ENCODE measurements at places on chromosomes 7 and 10. TPM values are rescaled to one million over a fixed set of nuclear protein-coding genes. Genes with fewer than 3 reads are reported as not detected.
A peak's percentile ranks its signal among the peaks of the same experiment; 100 is the strongest.

DNA sequence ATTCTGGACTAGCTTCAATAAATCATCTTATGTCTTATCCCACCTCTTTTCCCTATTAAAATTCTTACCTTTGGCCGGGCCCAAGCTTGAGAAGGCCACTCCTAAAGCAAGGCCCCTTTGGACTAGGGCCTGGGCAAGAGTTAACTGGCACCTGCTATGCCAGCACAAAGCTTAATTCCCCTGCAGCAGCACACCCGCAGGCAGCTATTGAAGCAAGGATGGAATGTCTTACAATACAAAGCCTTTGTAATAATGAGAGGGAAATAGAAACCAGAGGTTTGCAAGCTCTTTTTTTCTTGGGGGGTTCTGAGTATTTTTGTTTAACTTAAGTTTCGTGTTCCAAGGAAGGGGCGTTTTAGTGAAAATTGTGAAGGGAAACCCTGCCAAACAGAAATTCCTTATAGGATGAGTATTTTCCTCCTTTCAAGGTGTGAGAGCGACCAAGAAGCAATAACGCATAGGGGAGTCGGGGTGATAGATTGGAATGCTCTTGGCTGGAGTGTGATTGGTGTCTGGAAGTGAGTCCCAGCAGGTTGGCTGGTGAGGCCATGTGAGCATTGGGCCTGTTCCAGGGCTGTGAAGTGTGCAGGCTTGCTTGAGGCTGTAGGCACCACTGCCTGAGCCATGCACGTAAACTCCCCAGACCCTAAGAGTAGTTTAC, 148.5 kb downstream of the KIAA1217 start:
- DNase-seq, result no peak

- DNase-seq, result peak; percentile 59
These were observed 11.2 kb upstream of the THSD7A start for GRCh38 chr7:11843113-11843765.

GRCh38 chr7:95011995-95012394, 104.6 kb downstream of the PPP1R9A start:
- no peak for DNase-seq

GRCh38 chr10:11757454-11757820, 15.3 kb downstream of the ECHDC3 start:
- DNase-seq, result peak; percentile 35

DNA sequence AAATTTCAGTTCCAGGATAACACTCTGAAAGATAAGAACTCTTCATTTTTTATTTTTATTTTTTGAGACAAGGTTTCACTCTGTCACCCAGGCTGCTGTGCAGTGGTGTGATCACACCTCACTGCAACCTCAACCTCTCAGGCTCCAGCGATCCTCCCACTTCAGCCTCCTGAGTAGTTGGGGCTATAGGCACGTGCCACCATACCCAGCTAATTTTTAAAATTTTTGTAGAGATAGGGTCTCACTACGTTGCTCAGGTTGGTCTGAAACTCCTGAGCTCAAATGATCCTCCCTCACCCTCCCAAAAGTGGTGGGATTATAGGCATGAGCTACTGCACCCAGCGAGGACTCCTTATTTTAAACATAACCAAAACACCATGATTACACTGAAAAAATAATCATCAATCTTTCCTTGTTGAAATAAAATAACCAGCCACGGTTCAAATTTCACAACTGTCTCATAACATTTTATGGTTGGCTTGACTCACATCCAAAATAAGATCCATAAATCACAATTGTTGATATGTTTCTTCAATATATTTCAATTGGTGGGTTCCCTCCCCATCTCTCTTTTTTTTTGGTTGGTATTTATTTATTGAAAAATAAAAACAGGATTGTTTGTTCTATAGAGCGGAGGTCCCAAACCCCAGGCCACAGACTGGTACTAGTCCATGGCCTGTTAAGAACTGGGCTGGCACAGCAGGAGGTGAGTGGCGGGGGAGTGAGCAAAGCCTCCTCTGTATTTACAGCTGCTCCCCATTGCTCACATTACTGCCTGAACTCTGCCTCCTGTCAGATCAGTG, 60.1 kb upstream of the FAM171A1 start:
- DNase-seq, result no peak

DNA sequence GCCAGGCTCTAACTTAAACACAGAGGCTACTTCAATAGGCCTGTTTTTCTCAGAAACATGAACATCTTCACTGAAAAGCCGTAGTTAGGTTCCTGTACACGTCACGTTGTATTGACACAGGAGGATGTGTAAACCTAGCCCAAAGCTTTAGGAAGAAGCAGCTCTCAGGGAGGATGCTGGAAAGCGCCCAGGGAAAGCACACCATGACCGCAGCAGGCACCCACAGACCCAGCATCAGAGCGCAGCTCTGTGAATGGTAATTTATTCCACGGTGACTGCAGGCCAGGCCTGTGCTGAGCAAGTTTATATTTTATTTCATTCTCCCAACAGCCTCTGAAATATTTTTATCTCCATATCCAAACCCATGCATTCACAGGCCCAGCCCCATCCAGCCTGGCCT, 51.1 kb downstream of the ASB13 start:
- DNase-seq, result no peak

GRCh38 chr10:3046981-3047547, 20.3 kb upstream of the PFKP start:
- no peak for DNase-seq

DNA sequence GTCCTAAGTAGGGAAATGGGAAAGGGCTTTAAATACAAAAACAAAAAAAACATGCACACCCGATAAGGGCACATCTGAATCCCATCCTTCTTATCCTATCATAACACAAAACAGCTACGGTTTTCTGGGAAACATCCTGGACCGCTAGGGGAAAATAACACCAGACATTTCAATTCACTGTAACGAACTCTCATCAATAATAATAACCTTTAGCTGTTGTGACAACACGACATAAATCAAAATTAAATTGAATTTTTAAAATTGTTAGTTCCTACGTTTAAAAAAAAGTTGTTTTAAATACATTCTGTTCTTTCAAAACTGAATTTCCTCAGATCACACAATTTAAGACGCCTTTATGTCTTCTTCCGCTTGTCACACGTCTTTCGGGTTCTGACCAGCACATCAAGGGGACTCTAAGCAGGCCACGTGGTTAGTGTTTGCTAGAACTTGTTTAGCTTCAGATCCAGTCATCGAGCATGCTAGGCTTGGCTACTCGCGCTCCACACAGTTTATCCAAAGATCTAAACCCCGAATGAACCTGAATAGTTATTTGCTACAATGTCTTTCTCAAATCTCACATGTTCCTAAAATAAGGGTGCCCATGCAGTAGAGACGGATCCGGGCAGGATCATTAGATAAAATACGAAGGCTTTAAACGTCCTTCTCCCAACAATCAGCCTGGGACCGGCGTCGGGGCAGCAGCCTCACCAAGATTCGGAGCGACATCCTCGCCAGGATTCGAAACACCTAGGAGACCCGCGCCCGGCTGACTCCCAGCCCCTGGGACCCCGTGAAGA, 839 bp downstream of the IKZF5 start:
- DNase-seq, result peak; percentile 17

GRCh38 chr10:126397640-126398382, 9.5 kb upstream of the ADAM12 start:
- peak; percentile 96 for DNase-seq

GRCh38 chr10:69446650-69447151, 4.6 kb upstream of the TSPAN15 start:
- DNase-seq, result peak; percentile 79

DNA sequence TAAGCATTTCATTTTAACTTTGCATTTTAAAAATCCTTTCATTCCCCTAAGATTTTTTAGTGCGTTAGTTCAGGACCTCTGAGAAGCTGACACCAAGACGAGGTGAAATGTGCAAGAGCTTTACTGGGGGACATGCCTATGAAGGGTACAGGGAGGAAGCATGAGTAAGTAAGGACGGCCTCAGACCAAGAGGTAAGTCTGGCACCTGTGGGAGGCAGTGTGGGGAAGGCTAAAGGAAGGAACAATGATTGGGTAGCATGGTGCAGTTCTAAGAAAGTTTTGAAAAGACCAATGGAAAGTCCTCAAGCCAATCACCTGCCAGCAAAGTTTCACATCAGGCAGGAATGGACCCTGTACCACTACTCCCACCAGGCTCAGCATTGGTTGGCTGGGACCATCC, 369.2 kb downstream of the GFRA1 start:
- DNase-seq, result no peak

DNA sequence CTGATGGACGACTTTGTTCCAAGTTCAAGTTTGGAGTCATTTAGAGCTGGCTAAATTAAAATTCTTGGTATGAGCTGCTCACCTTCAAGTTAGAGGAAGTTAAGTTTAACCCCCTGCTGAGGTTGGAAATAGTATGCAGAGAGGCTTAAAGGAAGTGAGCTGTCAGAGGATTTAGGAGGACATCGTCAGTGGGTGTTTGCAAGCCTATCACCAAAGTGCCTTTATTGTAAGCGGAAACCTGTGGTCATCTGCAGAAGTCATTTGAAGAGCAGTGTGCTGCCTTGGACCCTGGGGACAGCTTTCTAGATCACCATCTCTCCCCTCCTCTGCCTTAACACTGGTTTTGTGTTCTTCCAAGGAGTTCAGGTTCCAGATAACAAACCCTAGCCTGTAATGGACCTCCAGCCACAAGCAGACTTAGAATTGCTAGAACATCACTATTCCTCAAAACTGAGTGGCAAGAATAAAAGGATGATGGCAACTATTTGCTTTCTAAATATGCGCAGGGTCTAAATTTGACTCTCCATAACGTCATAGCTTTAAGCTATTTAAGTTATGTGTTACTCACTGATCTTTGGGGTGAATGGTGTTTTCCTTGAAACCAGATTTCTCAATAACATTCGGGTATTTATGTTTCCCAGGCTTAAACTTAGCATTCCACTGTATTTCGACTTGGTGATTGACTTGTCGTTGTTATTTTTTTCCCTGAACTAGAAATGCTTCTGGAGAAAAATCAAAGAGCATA, 93.4 kb downstream of the SLC39A12 start:
- DNase-seq, result peak; percentile 75

DNA sequence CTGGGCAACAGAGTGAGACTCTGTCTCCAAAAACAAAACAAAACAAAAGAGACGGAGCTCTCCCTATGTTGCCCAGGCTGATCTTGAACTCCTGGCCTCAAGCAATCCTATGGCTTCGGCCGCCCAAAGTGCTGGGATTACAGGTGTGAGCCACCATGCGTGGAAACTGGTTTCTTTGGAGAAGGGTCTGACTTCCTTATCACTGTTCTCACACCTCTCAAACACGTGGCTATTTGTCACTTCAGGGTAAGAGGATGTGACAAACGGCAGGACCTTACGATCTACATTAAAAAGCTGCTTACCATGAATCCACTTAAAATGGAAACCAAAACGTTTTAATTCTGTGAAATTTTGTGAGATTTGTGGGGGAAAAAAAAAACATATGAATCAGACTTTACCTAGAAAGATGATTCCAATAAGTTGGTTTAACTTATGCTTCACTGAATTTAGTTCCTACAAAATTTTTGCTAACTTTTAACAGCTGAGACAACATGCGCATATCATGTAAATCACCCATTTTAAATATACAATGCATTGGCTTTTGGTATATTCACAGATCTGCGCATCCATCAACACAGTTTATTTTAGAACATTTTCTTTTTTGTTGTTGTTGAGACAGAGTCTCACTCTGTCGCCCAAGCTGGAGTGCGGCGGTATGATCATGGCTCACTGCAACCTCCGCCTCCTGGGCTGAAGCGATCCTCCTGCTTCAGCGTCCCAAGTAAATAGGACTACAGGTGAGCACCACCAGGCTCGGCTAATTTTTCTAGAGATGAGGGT, 18.7 kb upstream of the FOXK1 start:
- no peak for DNase-seq

- DNase-seq, result peak; percentile 16
These were observed 610 bp downstream of the AVPI1 start for GRCh38 chr10:97686301-97686961.

DNA sequence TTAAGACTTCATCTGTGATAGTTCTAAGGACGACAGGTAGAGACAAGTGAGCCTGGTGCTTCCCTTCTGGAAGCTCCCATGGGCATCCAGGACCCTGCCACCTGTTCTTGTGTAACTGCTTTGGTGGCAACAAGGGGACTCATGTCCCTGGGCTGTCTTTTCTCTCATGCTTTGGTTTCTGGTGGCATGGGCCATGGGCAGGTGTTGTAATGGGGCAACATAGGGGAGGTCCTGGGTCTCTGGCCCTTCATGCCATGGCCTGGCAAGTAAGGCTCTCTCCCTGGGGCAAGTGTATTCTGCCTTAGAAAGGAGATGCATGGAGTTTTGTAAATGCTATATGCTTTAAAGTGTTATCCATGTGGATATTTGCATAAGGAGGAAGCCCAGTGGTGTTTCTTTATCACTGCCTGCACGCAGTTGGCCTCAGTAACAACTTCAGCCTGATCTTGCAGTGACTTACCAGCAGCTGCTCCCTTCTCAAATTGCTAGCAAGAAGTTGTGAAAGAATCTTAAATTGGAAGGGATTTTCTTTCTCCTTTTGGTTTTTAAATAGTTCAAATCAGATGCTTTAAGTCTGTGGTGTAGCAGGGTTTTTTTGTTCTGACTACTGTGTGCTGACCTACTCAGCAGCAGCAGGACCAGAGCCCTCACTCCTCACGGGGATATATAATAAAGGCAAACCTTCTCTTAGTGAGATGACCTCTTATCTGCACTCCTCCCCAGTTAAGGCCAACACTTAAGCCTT, 39.9 kb downstream of the OGDH start:
- DNase-seq, result no peak

- no peak for DNase-seq
These were observed 1.4 kb downstream of the APBB1IP start for GRCh38 chr10:26439406-26440087.

DNA sequence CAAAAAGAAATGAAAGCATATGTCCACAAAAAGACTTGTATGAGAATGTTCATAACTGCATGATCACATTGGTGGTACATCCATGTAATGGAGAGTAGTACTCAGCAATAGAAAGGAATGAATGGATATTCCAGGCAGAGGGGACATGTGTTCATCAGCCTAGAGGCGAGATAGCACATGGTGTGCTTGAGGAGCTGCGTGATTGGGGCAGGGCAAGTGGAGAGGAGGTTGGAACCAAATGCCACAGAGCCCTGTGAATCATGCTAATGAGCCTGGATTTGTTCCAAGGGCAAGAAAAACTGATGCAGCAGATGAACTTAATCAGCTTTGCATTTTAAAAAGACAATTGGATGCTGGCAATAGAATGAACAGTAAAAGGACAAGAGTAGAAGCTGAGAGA, 73.3 kb downstream of the C10orf90 start:
- DNase-seq, result no peak

The AKR1B15 gene
- total RNA-seq, result not detected

The HOXA1 gene
- total RNA-seq, result not detected

The POU6F2 gene
- total RNA-seq, result not detected

The TRIM50 gene
- not detected for total RNA-seq

The AKR1C4 gene
- total RNA-seq, result not detected

The ATRNL1 gene
- 11.4 TPM for total RNA-seq

The PIK3AP1 gene
- total RNA-seq, result 12.1 TPM

The SPRN gene
- not detected for total RNA-seq

Measured in A172 (cell line).